ENCODE measurements at places on chromosomes 16 and 17. TPM values are rescaled to one million over a fixed set of nuclear protein-coding genes. Genes with fewer than 3 reads are reported as not detected.

GRCh38 chr17:2266865-2267228 lies 36.7 kb downstream of the SMG6 start:
- DNase-seq: peak; percentile 73

- DNase-seq: no peak
Observed at GRCh38 chr17:72702998-72703397, 389.5 kb downstream of the SLC39A11 start.

The PRR11 gene
- total RNA-seq: 0.69 TPM

The SLFN12 gene
- 2.4 TPM for total RNA-seq

The CDC27 gene
- 44.5 TPM for total RNA-seq

Data from CD8-positive, alpha-beta T cell (primary cell).